Heart right ventricle (tissue), 16 donors: ENCODE measurements at places on chromosomes 7 and 10. TPM values are rescaled to one million over a fixed set of nuclear protein-coding genes. Genes with fewer than 3 reads are reported as not detected.

The ADAMTS14 gene
- 1.4 TPM for total RNA-seq

The HOXA6 gene
- not detected for total RNA-seq

The VWDE gene
- total RNA-seq, result 0.37 TPM

The NFE2L3 gene
- total RNA-seq, result 0.88 TPM

The ZPBP gene
- total RNA-seq, result not detected

The ZWINT gene
- 1.5 TPM for total RNA-seq

The SLC29A4 gene
- total RNA-seq, result 1.9 TPM

The NRAP gene
- 1,713 TPM for total RNA-seq

The CYP3A4 gene
- not detected for total RNA-seq

The NEUROG3 gene
- total RNA-seq, result not detected

The ZFAND2A gene
- 6.6 TPM for total RNA-seq

The AKR1D1 gene
- not detected for total RNA-seq

The PLXDC2 gene
- total RNA-seq, result 19.1 TPM

The CDC14C gene
- total RNA-seq, result not detected

The CYP2E1 gene
- total RNA-seq, result 0.76 TPM

The NKX2-3 gene
- not detected for total RNA-seq

The ABHD11 gene
- total RNA-seq, result 36.8 TPM

The CHN2 gene
- 21.8 TPM for total RNA-seq

The SPDYE16 gene
- total RNA-seq, result 0.57 TPM

The ELOVL3 gene
- 0.30 TPM for total RNA-seq

The TLX1 gene
- total RNA-seq, result not detected

The SP8 gene
- total RNA-seq, result not detected

The TUBAL3 gene
- total RNA-seq, result 0.15 TPM

The GPRIN2 gene
- total RNA-seq, result not detected

The COL17A1 gene
- total RNA-seq, result 0.14 TPM

The CACNA2D1 gene
- total RNA-seq, result 131 TPM

The CCDC3 gene
- total RNA-seq, result 14.3 TPM

The CLRN3 gene
- total RNA-seq, result not detected
